ENCODE measurements at places on chromosomes 2 and 18.

GRCh38 chr2:218130822-218131221 lies 5.0 kb downstream of the CXCR2 start:
- DNase-seq, result no peak

- DNase-seq, result no peak
Observed at GRCh38 chr2:173793709-173794565, 171.2 kb downstream of the SP3 start.

- no peak for DNase-seq
Observed at GRCh38 chr2:143968860-143969259, 551.1 kb downstream of the ZEB2 start.

DNA sequence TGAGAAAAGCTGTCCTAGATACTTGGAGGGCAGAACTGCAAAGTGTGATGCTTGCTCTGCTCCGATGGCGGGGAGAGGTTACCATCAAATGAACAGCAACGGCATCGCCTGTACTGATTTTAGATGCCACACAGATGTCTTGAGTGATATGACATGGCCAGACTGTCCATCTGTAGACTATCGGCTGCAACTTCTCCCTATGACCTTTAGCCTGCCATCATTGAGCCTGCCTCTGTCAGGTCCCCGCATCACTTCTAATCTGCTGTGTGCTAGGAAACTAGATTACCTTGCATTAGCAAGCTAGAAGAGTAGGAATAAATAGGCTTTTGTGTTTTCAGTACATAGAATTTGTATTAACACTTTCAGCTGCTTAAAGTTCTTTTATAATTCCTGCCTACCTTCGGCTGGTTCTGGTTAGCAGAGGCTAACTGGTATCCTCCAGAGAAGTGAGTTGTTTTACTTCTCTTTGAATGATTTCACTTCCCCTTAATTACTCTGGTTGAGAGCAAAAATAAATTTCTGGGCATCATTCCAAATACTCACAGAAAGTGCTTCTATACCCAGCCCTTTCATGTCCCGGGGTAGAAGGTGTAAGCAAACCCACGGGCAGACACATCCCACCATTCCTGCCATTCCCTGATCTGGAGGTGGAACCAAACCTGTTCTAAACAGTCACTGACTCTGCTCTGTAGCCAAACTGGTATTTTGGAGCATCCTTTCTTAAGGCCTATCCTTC lies 24.0 kb downstream of the GAREM2 start:
- DNase-seq, result no peak
